Inflammatory macrophage (primary cell): ENCODE measurements at places on chromosomes 3 and 15.

DNA sequence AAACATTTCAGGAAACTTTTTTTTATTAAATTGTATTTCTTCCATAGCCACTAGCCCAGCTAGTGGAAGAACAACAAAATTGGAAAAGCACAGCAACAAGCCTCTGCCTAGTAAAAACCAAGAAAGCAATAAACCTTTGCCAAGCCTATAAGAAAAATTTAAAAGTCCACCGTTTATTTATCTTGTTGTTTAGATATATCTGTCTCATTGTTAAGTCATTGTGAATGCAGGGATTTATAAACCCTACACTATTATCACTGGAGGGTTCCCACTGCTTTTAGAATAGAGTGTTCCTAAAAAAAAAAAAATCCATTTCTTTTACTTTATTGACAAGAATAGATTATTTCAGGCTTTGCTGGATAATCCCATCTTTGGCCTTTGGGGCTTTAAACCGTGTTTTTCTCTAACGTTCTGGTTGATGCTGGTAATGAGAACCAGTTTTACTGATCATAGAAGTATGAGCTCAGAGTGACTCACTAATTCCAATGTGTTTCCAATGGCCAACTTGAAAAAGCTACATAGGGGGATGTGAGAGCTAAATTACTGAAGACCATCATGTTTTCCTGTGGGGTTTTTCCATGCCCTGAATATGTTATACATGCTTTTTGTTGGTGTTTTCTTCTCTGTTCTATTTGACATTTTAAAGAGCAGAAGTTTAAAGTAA is 634.1 kb downstream of the RBMS3 start:
- no peak for DNase-seq

DNA sequence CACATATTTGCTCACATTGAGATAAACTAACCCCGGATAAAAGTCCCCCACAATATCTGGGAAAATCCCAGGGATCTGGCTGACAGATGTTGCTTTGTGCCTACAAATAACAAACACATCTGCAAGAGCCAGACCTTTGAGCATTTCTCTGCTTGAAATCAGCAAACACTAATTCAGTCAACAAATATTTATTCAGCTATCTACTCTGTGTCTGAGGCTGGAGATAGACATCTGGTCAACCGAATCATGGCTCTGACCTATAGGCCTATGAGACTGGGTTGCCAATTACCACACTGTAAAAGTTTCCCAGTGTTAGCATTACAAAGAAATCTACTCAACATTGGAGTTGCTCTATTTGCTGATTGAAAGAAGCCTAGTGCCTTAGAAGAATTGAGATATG is 201.1 kb upstream of the CADPS start:
- DNase-seq: no peak

- DNase-seq: no peak
Measured at GRCh38 chr3:161508852-161509477, 12.4 kb downstream of the OTOL1 start.

DNA sequence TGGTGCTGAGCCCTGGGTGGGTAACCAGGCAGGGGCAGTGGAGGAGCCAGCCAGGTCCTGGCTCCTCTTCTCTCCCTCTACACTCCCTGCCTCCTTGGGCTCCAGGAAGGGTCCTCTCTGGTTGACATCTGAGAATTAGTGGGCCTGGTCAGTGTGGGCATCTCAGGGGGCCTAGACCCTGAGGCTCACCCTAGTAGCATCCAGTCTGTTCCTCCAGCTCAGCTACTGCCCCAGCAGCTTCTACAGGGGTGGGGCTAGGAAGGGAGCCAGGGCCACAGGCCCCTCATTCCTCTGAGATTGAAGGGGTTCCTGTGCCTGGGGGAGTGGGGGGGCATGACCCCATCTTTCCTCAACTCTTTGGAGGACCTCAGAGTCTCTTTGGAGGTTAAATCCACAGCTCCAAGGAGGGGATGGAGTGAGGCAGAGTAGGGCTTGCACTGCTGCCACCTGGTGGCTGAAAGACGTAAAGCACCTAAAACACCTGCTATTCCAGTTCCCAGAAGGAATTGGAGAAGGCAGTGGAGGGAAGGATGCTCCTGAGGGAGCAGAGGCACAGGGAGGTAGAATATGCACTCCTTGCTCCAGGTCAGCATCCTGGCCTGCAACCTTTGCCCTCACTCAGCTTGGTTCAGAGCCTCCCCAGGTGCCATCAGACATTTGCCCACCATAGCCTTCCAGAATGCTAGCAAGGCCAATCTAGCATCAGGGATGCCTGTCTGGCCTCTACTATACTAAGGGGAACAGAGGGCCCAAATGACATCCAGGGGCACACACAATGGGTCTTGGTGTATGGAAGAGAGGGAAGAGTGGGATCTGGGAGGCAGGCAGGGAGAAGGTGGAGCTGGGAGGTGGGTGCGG is 25.1 kb downstream of the C3orf18 start:
- DNase-seq: peak; percentile 56

DNA sequence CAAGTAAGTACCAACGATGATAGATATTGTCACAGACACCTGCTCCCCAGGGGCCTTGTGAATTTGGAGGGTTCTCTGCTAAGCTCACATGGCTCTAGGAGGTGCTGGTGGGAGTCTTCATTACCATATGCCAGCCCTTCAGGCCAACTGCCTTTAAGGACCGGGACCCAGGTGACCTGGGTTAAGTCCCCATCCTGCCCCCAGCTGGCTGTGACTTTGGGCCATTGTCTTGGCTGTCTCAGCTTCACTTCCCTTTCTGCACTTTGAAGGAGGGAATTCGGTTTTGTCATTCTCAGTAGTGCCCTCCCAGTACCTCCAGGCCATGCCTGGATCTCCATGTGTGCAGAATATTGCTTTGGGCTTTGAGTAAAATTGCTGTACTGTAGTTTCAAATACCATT is 72.8 kb upstream of the ACAD9 start:
- DNase-seq: no peak

DNA sequence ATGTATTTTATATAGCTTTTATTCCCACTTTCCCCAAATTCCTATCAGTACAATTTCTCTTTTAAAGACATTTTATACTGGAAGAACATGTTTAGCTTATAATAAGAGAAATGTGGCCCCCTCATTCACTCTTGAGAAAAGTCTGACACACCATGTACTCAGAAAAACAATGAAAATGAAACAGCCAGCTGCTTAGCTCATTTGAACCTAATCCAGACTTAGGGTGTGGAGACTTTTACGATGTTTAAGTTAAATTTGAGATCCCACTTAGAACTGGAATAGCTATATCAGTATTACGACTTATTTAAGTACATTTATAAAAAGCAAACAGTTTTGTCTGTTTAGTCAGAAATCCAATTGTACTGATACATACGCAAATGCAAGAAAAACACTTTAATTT is 252.3 kb upstream of the ARRDC4 start:
- no peak for DNase-seq

DNA sequence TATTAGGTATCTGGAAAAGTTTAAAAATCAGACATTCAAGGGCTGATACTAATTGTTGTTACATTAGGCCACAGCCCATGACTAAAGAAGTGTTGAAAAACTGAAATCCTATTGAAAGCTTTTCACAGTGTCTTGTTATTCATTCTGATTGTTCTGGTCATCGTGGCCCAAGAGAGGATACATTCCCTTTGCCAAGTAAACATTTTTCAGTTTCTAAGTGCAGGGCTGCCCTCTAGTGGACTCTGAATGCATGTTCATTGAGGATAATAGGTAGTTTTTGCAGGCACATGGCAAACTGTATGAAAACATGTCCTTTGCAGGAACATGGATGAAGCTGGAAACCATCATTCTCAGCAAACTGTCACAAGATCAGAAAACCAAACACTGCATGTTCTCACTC is 181.1 kb downstream of the MYRIP start:
- peak; percentile 56 for DNase-seq

DNA sequence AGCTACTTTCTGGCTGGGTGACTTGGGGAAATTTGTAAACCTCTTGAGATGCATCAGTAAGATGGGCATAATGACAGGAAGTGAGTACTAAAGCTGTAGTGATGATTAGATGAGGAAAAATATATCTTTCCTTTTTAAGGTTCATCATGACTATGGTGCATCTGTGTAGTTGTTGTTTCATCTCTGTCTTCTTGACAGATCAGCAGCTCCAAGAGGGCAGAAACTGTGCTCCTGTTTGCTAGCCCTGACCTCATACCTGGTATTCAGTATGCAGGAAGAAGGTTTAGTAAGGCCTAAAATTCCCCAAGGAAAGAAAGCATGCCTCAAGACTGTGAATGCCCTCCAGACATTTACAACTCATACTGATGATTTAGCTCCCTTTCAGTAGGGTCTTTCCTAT is 82.5 kb upstream of the PSMD6 start:
- DNase-seq: no peak

DNA sequence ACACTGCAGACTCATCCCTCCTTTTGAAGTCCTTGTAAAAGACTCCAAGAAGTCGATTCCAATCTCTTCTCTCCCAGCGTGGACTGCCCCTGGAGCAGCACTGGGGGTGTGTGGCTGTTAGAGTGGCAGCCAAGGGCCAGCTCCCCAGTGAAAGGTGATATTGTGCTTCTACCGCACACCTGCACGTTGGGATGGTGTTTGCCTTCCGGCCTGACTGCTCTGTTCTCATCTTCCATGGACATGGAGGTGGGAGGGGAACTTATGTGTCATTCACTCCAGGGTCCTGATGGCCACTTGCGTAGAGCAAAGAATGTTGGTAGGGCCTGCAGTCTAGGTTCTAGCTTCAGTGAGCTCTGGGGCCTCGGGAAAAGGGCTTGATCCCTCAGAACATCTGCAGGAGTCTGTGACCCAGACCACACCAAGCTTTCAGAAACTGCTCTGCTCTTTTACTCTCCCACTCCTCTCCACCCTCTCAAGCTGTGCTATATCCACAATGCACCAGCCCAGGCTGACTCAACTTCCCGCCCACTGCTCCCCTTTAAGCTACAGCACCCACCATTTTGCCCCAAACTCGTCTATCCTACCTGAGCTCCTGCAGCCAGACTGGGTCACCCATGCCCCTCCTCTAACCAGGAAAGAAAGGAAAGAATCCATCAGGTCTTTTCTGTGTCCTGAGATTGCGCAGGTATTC is 31.3 kb downstream of the LIPC start:
- no peak for DNase-seq

DNA sequence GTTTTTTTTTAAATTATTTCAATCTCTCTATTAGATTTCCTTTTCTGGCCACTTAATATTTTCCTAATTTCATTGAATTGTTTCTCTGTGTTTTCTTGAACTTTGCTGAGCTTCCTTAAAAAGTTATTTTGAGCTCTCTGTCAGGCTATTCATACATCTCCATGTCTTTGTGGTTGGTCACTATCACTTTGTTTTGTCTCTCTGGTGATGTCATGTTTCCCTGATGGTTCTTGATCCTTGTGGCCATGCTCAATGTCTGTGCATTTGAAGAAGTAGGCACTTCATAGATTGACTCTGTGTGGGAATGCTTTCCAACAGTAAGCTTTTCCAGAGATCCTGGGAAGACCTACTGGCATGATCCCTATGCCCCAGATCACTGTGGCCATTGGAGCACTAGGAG is 18.6 kb downstream of the CD200R1 start:
- DNase-seq: peak; percentile 49

- DNase-seq: no peak
Measured at GRCh38 chr15:77580996-77581682, 51.6 kb downstream of the LINGO1 start.

DNA sequence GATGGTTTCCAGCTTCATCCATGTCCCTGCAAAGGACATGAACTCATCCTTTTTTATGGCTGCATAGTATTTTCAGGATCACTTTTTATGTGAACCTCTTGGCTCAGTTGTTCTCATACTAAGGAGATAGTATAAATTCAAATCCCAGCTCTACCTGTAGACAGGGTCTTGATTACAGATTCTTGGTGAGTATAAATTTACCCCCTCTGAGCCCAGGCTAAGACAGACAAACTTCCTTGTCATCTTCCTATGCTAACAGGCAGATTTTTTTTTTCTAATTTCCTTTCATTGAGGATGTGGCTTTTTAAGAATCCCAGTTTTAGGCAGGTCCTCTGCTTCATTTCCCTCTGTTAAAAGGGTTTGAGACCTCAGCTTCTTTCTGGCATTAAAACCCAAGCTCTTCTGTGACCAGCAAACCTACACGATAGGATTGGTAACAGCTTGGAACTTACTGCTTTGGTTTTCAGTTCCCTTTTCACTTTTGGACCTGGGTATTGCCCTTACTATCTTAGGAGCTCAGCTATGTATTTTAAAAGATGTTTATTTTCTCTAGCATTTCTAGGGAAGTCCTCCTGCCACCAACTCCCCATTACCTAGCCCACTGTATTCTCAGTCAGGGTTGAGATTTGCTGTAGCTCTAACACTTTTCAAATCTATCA is 72.5 kb downstream of the VPS8 start:
- DNase-seq: no peak

DNA sequence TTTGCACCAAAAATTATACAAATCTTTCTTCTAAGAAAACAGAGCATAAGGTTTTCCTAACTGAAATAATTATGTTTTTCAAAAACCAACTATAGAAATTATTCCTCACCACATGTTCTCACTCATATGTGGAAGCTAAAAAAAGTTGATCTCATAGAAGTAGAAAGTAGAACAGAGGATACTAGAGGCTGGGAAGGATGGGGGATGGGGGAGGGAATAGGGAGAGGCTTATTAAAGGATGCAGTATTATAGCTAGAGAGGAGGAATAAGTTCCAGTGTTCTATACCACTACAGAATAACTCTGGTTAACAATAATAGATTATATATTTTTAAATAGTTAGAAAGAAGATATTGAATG is 12.7 kb upstream of the TMEM212 start:
- DNase-seq: no peak

DNA sequence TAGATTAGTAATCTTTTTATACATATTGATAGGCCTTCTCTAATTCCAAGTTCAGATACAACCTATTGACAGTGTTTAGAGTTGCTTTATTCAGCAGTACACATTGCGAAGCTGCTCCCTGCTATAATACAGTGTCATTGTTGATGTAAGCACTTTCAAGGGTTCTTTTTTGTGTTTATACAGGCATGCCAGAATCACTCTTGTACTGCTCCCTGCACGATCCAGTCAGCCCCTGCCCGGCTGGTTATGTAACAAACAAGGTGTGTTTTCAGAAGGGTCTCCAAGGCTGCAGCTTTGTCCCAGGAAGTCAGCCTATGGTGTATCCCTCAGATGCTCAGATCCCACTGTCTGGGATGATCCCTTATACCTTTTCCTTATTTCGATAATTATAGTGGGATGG is 11.3 kb downstream of the QTRT2 start:
- DNase-seq: no peak

DNA sequence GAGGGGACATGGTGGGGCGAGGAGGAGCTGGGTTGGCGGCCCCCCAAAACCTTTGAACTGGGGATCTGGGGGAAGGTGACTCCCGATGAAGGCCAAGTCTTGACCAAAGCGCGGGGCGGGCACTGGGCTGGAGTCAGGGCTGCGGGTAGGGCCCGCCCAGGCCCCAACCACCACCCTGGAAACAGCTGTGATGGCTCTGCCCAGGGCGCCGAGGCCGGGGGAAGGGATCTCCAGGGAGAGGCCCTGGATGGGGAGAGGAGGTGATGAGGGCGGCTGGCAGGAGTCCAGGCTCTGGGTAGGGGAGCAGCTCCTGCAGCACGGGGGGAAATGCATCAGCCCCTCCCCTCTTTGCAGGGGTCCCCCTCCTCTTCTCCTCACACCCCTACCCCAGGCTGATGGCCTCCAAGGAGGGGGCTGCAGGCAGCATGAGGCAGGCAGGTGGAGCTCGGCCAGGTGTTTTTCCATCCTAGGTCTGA is 5.9 kb upstream of the C15orf39 start:
- no peak for DNase-seq
